ENCODE measurements at places on chromosomes 12 and 14. TPM values are rescaled to one million over a fixed set of nuclear protein-coding genes. Genes with fewer than 3 reads are reported as not detected.

TMCC3 gene
- total RNA-seq = 11.8 TPM

ASCL1 gene
- not detected for total RNA-seq

DNA sequence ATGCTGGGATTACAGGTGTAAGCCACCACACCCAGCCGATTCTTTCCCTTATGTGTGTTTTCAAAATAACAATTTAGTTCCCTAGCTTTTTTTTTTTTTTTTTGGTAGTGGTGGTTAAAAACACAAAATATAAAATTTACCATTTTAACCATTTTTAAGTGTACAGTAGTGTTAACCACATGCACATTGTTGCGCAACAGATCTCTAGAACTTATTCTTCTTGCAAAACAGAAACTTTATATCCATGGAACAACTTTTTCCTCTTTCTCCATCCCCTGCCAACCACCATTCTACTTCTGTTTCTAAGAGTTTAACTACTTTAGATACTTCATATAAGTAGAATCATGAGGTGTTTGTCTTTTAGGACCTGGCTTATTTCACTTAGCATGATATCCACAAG lies 1.1 kb upstream of the NDUFA12 start:
- DNase-seq = no peak

SLC17A8 gene
- not detected for total RNA-seq

PHC1 gene
- 24.4 TPM for total RNA-seq

RPS6KL1 gene
- total RNA-seq = 18.7 TPM

DNA sequence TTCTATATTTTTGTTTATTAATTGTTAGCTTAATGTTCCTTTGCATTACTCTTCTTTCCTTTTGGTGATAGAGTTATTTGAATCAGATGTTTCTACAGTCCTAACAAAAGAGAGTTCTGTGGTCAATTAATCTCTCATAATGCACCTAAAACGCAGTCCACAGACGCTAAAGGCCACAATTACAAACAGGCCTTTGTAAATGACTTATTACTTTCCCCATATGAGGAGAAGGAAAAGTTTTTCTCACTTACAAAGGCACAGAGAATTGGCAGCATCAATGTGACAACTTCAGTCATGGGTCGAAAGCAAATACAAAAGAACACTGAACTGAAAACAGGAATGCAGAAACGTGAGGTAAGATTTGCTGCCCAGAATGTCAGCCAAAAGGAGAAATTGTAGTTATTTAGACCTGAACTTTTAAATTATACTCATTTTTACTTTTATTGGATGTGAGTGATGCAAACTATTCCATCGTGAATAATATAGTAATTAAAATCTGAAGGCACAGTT lies 142.0 kb upstream of the SYT10 start:
- DNase-seq = no peak

DNA sequence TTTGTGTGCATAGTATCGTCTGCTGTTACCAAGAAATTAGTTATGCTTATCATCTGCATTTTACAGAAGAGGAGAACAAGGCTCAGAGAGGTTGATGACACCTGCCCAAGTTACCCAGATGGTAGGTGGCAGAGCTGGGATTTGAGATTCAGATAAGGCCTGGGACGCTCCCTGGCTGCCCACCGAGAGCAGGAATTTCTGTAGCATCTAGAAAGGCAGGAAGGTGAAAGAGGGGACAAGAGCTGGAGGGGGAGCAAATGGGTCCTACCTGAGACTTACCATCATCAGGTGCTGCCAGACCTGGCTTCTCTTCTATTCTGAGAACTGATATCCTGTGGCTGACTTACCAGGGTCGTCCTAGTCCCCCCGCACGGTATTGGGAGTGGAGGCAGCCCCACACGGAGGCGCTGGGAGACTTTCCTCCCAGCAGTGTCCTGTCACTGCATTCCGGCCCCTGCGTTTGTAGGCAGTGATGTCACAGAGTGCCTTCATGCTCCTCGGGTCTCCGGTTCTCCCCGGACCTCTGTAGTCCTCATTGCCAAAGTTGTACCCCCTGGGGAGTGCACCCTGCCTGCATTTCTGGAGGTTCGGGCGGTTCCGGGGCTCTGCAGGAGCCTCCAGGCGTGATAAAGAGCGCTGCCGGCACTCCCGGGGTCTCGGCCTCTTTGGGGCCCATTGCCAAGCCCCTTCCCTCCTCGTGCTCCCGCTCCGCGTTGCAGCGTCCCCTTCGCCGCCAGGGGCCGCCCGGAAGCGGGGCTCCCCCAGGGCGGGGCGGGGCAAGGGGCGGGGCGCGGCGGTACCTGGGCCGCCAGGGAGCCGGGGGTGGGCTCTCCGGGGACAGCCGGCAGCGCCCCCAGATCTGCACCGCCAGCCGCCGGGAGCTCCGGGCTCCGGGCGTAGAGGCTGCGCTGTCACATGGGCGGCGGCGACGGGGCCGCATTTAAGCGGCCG lies at the start of gene CABP1:
Gene CABP1 (plus strand): TSS at position 856 of the 951 bp plus-strand sequence. CDS start 60 bp downstream, at position 916.
- no peak for DNase-seq

DNA sequence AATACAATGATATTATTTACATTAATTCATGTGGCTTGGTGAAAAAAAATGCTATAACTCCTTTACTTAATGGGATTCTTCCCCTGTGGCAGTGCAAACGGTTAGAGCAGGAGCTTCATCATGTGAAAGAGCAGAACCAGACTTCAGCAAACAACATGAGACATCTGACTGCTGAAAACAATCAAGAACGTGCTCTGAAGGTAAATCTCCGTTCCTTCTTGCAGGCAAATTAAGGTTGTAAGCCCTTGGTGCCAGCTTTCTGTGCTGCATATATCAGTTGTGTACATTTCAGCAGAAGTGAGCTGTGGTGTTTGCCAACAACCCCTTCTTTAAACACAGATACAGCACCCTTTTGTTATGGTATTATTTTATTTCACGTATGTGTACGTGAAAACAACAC lies 171.7 kb downstream of the MIPOL1 start:
- DNase-seq = no peak

DEGS2 gene
- not detected for total RNA-seq

ADCY6 gene
- 13.5 TPM for total RNA-seq

DNA sequence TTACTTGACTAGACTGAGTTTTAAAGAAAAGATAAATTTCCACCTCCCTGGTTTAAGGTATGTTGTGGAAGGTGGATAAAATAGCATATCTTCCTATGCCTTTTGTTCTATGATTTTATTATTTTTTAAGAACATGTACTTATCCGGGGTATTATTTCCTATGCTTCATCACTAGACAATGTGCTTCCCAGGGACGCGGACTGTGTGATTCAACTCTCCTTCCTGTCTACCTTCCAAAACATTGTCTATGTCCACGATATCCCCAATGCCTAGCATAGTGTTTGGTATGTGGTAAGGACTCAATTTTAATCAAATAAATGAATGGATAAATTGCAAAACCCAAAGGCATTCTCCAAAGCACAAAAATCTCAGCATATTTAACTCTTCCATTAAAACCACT lies 8.3 kb upstream of the CCND2 start:
- no peak for DNase-seq

- DNase-seq = no peak
These were observed 24.9 kb downstream of the UBE3B start for GRCh38 chr12:109502332-109502731.

AMDHD1 gene
- total RNA-seq = not detected

DNA sequence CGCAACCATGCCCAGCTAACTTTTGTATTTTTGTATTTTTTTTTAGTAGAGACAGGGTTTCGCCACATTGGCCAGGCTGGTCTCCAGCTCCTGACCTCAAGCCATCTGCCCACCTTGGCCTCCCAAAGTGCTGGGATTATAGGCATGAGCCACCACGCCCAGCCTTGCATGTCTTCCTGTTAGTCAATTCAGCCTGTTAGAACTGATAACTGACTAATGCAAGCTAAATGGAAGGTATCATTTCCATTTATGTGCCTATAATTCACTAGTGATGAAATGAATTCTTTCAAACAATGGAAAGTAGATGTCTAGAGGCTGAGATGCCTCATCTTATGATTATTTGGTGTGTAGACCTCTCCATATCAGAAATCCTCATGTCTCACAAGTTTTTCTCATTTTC lies 37.3 kb upstream of the DIP2B start:
- DNase-seq = no peak

GRCh38 chr12:43292699-43293098 lies 259.3 kb downstream of the ADAMTS20 start:
- DNase-seq = no peak

DNA sequence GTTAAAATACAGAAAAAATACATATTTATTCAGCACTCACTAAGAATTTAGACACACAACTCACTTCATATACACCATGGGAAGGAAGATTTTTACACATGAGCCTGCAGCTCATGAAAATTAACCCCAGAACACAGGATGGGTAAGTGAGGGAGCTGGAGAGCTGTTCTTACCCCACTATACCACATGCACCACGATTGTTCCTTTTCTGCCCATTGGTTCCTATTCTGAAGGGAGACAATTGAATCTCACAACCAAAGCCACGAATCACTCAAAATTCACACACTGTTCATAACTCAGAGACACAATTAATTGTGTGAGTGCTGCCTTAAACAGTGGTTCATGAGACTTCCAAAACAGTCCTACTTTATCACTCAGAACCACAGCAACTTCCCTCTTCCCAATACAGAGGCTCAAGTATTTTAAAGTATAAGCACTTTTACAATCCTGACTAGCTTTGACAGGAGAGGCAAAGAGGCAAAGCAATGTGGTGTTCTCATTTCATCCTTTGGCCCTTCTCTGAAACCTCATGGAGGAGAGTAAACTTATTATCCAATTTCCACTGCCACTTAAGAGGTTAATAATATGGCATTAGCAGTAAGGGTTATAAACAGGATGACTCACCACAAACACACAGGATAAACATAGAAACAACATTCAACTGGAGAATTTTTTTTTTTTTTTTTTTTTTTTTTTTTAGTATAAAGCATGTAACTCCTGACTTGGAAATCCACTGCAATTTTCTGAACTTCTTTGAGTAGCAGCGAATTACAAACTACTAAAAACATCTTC lies 59.5 kb downstream of the ITPR2 start:
- DNase-seq = no peak

DNA sequence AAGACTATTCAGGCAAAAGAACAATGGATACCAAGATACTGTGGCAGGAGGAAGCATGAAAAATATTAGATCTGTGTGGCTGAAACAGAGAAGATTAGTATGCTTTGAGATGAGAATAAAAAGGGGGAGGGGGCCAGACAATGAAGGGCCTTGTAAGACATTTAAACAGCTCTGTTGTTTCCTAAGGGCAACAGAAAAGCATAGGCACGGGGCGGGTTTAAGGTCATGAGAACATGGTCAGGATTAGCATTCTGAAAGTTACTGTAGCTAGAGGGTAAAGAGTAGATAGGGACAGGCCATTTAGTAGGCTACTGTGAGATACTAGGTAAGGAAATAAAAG lies 18.6 kb downstream of the INTS13 start:
- no peak for DNase-seq

DNA sequence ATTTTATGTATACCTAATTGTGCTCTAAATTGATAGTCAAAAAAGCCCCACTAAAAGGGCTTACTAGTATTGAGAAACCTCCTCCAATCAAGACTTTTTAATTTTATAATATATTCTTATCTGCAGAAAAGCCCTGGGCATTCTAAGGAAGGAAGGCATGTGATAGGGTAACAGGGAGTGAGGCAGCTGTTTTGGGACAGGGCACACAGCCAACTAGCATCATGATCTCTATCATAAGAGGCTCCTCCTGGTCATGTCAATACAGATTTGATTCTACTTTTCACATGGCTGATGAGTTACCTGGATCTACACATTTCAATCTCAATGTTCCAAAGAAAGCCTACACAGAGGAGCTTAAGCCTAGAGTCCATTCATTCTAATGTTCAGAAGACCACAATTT lies 9.1 kb downstream of the ADAM20 start:
- DNase-seq = no peak

HRK gene
- not detected for total RNA-seq

- no peak for DNase-seq
These were observed 32.8 kb downstream of the NOS1 start for GRCh38 chr12:117328556-117329100.

SLC4A8 gene
- total RNA-seq = 1.1 TPM

DNA sequence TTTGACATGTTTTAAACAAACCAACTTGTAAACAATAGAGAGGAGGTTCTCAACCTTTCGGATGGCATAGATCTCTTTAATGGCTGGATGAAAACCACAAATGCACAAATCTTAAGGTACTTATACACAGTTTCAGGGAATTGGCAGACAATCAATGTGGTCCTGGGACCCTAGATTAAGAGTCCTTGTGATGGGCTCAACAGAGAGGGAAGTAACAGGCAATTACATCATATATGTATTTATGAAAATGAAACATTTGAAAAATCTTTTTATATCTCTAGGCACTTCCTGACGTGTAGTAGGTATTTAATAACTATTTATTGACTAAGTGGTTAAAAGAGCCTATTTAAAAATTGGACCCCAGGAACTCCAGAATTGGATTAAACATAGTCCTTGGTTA lies 897 bp downstream of the ACTR10 start:
- no peak for DNase-seq

DNA sequence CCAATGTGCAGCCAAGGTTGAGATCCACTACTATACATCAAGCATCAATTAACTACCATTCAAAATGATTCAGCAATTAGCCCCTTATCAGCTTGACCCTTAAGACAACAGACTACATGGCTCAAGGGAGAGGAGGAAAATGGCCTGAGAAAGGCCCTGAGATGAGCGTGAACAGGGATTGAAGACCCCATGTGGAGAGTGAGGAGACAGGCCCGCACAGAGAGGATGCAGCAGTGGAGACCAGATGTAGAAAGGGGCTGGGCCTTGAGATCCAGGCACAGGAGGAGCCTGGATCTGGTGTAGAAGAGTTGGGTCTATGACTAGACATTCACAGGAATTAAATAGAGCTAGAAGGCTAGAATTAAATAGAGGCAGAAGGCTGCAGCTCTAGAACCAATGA lies 229.1 kb downstream of the MON2 start:
- DNase-seq = no peak

HHIPL1 gene
- 4.9 TPM for total RNA-seq

GRCh38 chr12:131454418-131455217 lies 256.3 kb upstream of the SFSWAP start:
- DNase-seq = no peak

EFS gene
- total RNA-seq = 15.2 TPM

DNA sequence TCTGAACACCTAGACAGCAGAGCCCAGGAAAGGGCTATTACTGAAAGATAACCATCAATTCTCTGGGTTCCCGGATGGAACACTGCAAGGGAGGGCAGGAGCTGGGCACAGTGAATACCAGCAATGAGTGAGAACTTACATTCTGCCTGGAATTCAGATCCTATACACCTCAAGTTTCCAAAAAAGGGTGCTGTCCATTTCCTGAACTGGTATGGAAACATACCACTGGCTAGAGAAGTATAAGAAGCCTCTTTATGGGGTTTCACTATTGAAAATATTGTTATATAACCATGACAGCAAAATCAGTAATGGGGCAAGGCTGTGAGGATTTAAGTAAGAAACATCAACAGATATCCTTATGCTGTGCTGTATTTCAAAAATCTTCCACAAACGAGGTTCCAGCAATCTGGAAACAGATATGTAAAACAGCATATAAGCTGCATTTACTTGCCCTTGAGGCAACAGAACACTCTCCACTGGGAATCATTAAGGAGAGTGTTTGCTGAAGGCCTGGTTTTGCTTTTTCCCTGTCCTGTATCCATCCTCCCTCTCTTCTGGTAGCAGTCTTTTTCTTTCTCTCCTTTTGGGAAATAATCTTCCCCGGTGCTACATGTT lies 53.3 kb upstream of the GTF2A1 start:
- DNase-seq = no peak

PELI2 gene
- total RNA-seq = 4.2 TPM
